Activated CD8-positive, alpha-beta T cell treated with anti-CD3 and anti-CD28 coated beads, Interleukin-2, amount 10 ng/mL, durations not matched to agents 7 days and 5 days (primary cell): ENCODE measurements at places on chromosomes 3 and 15. TPM values are rescaled to one million over a fixed set of nuclear protein-coding genes. Genes with fewer than 3 reads are reported as not detected.

DNA sequence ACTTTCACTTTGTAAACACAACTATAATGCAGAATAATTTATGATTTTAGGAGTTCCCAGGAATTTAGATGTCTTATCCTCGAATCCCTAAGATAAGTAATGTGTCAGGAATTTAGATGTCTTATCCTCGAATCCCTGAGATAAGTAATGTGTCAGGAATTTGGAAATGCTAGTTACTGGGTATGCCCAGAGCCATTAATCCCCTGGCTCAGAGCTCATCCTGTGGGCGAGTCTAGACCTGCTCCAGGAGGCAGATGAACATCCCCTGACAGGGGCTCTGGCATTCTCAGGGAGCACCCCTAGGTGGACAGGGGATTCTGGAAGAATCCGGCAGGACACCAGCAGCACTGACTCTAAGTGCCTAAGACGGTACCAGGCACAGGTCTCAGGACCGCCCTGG is 163.3 kb downstream of the ARRDC4 start:
- DNase-seq, result no peak

CATSPER2 gene
- 6.0 TPM for total RNA-seq

GRCh38 chr3:120767106-120767505 is 24.6 kb downstream of the GTF2E1 start:
- DNase-seq, result no peak

DNA sequence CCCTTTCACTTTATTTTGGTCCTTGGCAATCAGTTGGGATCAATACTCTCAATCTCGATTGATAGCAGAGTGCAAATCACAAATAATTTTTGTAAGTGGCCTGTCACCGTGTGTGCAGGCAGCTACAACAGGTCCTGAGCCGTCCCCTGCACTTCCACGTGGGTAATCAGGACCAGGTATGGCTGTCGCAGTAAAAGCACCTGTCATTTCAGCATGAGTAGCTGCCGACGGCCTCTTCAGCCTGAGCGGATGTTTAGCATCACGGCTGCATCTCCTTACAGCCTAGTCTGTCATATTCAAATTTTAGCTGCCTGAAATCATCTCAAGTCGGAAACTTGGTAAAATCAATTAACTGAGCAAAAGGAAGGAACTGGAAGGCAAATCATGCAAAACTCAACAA is 53.0 kb upstream of the FOXP1 start:
- no peak for DNase-seq
